ENCODE measurements at places on chromosomes 2 and 18. TPM values are rescaled to one million over a fixed set of nuclear protein-coding genes. Genes with fewer than 3 reads are reported as not detected.

GRCh38 chr2:203450561-203450960, 84.5 kb downstream of the RAPH1 start:
- DNase-seq, result no peak

DNA sequence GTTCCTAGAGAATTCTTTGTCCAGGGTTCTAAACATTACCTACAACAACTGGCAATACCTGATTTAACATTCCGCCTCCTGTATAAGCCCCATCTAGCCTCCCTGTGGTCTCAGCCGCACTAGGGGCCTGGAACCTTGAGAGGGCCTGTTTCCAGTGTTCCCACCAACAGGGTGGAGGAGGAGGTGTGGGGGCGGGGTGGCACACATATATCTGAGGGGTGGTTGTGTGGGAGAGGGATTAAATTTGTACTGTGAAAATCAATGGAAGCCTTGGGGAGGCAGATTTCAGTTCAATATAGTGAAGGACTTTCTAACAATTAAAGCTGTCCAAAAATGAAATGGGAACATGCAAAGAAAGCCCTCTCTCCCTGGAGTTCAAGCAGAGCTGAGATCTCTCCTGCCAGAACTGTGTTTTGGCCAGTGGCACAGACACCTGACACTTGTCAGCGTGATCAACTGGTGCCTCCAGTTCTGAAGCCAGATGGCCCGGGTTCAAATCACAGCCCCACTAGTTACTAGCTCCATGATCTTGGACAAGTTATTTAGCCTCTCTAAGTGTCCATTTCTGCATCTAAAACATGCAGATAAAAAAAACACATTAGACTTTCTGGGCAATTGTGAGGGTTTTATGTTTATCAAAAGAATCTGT, 17.0 kb upstream of the FZD7 start:
- no peak for DNase-seq

Gene AGXT
- total RNA-seq, result not detected

Gene SPR
- 4.5 TPM for total RNA-seq

DNA sequence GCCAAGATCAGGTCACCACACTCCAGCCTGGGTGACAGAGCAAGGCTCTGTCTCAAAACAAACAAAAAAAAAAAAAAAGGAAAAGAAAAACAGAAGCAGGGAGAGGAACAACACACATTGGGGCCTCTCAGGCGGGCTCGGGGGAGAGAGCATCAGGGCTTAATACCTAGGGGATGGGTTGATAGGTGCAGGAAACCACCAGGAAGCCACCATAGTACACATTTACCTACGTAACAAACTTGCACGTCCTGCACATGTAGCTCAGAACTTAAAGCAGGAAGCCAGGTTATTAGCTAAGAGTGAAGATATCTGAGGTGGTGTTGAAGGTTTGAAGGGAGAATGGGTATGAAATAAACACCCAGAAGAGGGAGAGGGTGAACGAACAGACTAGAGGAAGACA, 81.0 kb upstream of the PMAIP1 start:
- no peak for DNase-seq

Gene LRRC30
- total RNA-seq, result not detected

GRCh38 chr18:51525453-51526225, 328.2 kb upstream of the MEX3C start:
- DNase-seq, result no peak

DNA sequence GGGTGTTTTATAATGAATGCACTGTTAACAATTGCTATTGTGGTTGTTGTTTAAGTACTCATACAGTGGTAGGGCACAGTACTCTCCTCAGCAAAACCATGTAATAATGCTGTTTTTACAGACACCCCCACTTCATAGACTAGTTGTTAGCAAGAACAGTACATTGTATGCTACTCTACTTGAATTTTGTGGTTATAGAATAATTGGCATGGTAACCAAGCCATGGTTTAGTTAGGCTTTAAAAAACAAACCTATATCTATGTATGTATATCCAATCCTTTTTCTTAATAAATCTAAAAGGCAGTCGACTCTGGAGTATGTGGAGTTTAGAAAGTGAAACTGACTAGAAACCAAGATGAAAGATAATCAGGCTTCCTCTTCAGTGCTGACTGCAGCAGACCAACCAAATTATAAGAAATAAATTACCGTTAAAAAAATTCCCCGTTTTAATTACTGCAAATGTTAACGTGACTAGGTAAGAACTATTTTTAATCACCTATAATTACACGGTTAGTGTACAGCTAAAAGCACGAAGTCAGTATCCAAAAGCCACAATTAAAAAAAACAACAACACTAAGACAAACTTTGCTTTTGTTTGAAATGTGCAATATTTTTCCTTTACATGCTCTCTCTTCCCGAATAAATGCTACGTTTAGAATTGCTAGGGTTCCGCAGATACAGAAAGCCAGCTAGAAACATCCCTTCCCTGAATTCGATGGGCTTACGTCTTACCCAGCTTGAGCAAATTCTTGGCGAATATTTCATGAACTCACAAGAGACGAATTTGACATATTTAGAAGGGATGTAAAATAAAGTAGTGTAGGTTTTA, 113.3 kb upstream of the SERTAD2 start:
- no peak for DNase-seq

DNA sequence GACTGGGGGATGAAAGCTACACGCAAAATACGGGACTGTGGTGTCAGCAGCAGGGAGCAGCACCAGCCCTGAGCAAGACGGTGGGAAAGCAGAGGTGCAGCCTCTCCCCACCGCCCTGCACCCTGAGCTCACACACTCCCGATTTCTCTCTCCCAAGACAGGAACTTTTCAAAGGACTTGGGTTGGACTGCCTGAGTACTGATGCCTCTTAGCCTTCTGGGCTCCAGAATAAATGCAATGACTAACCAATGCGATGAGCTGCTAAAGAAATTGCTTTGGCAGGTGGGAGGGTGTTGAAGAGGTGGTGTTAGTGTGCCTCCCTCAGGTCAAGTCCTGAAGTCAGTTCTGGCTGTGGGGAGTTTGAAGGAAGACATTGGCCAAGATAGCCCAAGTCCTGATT, 9.6 kb downstream of the TRIM54 start:
- no peak for DNase-seq

- no peak for DNase-seq
Measured at GRCh38 chr2:70685771-70686171, 82.2 kb downstream of the ADD2 start.

DNA sequence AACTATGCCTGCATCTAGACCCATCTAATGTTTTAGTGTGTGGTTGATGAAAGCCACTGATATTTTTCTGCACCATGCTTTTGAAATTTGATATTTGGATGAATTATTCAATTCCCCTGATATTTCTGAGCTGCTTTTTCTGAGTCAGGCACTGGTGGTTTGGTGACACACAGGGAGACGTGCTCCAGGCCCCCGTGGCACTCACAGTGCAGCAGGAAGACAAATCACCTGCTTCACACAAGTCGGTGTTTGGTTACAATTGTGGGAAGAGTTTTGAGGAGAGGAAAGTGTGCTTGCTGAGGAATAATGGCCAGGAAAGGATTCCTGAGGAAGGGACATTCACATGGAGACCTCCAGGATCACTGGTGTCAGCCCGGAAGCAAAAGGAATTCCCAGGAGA, 179.7 kb downstream of the ACKR3 start:
- DNase-seq, result no peak

DNA sequence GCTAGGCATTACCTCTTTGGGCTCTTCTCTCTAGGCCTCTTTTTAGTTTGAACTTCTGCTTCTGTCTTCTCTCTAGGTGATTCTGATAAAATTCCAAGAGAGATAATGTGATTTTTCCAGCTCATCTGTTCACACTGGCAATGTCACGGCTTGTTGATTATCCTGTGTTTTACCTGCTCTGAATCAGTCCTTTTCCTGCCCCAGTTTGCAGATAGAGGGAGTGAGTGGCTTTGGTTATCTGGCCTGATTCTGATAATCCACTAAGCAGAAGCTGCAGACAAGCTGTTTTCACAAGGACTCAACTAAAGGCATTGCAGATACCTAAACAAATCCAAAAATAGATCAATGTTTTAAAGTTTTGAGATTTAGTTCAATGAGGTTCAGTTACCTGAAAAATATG, 111.9 kb downstream of the DCC start:
- DNase-seq, result no peak

DNA sequence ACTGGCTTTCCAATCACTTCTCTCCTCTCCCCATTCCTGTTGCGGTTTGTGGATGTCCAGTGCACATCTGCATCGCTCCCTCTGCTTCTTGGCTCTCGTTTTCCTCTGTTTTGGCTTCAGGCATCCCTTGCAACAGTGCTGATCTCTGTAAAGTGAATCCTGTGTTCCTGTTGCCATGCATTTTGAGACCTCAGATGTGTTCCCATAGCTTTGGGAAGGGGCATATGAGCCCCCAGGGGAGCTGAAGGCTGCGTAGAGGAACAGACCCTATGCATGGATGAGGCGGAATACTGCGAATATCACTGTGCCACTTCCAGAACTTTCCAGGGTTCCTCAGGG, 168.4 kb upstream of the HAAO start:
- peak; percentile 50 for DNase-seq

GRCh38 chr2:121485039-121485438, 45.6 kb upstream of the RNU4ATAC start:
- DNase-seq, result no peak

- no peak for DNase-seq
Measured at GRCh38 chr2:65403529-65403915, 28.9 kb downstream of the SPRED2 start.

- DNase-seq, result no peak
Measured at GRCh38 chr2:172370821-172371455, 56.4 kb upstream of the ITGA6 start.

Gene PRKAG3
- not detected for total RNA-seq

DNA sequence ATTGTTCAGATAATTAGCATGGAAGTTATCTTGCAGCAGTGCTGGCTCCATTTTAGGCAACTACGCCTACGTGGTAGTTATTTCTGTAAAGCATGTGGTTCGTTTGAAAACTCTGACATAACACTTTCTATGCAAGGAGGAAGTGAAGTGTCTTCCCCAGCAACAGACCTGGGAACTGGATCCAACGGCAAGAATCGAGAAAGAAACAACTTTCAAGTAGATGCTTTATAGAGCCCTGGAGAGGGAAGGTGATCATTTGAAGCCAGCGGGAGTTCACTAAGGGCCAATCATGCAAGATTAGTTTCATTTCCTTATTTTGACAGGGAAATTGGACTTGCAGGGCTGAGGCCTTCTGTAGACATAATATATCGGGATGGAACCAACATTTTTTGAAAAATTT, 218.3 kb downstream of the ACKR3 start:
- DNase-seq, result no peak

Data from uterus (tissue), 4 donors.